ENCODE measurements at places on chromosomes 12 and 14.

DNA sequence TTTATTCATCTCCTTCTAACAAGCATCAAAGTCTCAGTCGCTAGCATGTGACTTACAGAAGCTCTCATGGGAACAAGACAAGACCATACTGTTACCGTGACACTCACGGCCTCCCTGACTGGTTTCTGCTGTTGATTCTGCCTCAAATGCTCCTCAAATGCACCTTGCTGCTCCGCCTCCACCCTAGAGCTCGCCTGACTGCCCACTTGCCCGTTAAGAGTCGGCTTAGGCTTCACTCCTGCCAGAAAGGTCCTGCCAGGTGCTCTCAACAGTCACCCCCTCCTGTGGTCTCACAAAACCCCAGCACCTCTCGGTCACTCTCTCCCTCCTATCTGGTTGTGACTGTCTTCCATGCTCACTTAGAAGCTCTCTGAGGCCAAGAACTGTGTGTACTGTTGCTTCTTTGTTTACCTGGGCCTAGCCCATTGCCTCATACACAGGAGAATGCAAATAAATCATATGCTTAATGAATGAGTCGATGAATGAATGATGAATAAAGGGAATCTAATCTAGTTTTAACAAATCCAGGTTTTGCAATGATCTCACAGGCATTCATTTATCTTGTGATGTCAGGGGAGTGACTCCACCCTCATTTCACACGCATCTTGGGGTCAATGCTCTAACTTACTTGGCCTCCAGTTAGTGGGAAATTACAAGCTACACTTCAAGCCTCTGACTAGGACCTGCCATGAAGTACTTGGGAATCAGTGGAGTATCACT, 41.3 kb downstream of the SSH1 start:
- DNase-seq: no peak

GRCh38 chr12:76074701-76075336, 9.7 kb downstream of the NAP1L1 start:
- no peak for DNase-seq

DNA sequence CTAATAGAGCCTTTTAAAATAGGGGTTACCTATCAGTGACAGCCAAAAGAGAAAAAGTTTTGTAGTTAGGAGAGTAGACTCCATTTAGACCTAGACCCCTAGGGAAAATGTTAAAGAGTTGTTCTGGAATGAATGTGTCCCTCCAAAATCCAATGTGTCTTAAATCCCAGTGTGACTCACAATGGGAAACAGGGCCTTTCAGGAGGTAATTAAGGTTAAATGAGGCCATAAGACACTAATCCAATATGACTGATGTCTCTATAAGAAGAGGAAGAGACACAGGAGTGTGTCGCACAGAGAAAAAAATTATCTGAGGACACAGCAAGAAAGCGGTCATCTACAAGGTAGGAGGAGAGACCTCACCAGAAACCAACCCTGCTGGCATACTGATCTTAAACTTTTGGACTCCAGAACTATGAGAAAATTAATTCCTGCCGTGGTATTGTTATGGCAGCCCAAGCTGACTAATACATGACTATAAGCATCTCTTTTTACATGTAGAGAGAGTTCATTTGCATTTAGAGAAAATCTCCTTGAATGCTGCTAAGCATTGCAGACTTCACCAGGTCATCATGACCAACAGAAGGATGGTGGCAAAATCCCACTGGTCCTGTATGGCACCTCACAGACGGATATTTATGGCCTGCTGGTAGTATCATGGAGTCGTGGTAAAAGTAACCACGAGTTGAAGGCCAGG, 259.6 kb upstream of the TMTC1 start:
- DNase-seq: no peak

DNA sequence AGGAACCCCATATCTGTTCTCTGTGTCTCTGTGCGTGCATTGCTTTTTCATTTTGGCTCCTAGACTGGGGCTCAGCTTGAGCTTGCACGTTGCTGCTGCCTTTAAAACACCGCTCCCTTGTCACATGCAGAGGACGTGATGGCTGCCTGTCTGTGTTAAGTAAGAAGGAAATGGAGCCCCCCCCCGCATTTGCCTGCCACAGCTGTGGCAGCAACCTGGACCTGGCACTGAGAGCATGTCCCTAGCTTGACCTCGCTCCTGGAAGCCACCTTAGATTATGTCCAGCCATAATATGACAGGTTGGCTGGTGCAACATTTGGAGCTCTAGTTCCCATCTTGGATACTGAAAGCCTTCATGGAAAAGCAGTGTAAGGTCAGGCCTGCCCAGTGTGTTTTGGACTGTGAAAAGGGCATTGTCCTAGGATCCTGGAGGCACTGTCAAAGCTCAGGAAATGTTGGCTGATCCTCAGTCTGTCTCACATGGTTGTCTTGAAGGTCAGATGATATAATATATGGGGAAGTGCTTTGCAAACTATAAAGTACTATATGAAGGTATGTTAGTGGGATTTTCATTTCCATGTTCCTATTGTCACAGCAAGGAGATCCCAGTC, 73.8 kb downstream of the PRKCH start:
- DNase-seq: peak; percentile 21

- no peak for DNase-seq
These were observed 24.7 kb upstream of the GLIPR1 start for GRCh38 chr12:75455839-75456238.

- DNase-seq: no peak
These were observed 293.9 kb upstream of the PRKD1 start for GRCh38 chr14:30221546-30221945.

GRCh38 chr14:81018684-81019083, 63.3 kb downstream of the TSHR start:
- DNase-seq: no peak

- no peak for DNase-seq
These were observed 2.4 kb downstream of the ETNK1 start for GRCh38 chr12:22627371-22627770.

DNA sequence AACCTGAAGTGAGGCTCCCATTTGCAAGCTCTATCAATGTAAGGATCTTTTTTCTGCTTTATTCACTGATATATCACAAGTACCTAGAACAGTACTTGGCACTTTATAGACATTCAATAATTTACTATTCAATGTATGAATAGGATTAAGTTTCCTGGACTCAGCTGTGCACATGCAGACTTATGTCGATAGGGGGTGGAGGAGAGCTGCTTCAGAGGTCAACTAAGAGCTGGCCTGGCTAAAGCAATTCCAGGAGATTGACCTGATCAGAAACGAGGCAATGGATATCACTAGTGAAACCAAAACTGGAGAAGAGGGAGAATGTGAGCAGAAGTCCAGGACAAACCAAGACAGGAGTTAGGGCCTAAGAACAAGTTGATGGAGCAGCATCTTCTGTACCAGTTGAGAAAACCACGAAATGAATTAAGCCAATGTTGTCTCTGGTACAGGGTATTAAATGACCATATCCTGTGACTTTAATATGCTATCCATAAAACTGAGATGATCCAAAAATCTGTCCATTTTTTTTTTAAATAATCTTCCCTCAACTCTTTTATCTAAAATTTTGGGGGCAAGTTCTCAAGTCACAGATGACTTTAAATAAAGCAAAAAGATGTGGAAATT, 169.2 kb downstream of the PIK3C2G start:
- no peak for DNase-seq

- no peak for DNase-seq
These were observed 117.0 kb downstream of the ST8SIA1 start for GRCh38 chr12:22217556-22217955.

GRCh38 chr12:45234139-45234865, 18.4 kb downstream of the ANO6 start:
- DNase-seq: no peak

GRCh38 chr14:87952307-87953094, 40.5 kb downstream of the GALC start:
- DNase-seq: no peak

- no peak for DNase-seq
These were observed 13.5 kb upstream of the ATG14 start for GRCh38 chr14:55425091-55425490.

DNA sequence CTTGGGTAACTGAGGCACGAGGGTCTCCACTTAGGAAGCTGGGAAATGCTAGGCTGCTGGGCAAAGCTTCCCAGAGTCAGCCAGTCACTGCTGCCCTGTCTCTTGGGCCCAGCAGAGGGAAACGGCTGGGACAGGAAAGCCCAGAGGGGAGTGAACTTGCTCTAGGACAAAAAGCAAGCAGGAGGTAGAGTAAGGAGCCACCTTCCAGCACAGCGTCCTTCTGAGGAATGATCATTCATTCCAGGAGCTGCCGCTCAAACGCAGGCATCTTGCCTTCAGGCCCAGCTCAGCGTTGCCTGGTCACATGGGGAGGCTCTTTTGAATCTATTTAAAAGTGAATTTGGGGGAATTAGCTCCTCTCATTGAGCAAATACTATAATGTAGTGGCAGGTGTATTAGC, 118.6 kb downstream of the CRACR2A start:
- DNase-seq: no peak

GRCh38 chr14:61486930-61487495, 165.6 kb downstream of the PRKCH start:
- DNase-seq: no peak

DNA sequence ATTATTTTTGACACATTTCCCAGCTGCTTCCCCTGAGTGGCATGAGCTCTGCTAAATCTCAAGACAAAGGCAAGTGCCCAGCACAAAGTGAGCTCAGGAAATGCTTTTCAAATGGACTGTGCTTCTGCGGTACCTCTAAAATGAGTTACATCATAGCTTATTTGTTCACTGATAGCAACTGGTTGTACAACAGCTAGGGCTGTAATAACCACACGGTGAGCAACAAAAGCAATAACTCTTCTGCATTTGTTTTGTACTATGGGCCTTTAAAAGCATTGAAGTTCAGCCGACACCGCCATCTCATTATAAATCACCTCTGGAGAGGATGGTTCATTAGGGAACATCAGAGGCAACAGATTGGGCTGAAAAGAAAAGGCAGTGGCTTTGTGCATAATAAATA, 475.0 kb downstream of the GLT1D1 start:
- DNase-seq: no peak

GRCh38 chr12:94048757-94049156, 99.6 kb upstream of the PLXNC1 start:
- DNase-seq: no peak

DNA sequence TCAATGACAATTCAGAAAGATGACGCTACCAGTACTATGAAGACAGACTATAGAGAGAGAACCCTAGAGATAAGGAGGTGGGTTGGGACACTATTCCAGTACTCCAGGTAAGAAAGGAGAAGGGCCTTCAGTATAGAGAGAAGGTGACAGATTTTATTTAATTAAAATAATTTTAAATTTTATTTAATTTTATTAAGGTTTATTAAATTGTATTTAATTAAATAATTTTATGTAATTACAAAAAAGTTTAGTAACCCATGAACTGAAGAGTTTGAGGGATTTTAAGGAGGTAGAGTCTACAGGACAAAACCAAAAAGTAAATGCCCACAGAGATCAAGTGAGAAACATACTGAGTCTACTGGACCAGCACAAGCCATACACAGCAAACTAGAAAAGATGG, 20.3 kb downstream of the TMED10 start:
- no peak for DNase-seq

- no peak for DNase-seq
These were observed 1.2 kb downstream of the ZNF410 start for GRCh38 chr14:73887694-73888459.

DNA sequence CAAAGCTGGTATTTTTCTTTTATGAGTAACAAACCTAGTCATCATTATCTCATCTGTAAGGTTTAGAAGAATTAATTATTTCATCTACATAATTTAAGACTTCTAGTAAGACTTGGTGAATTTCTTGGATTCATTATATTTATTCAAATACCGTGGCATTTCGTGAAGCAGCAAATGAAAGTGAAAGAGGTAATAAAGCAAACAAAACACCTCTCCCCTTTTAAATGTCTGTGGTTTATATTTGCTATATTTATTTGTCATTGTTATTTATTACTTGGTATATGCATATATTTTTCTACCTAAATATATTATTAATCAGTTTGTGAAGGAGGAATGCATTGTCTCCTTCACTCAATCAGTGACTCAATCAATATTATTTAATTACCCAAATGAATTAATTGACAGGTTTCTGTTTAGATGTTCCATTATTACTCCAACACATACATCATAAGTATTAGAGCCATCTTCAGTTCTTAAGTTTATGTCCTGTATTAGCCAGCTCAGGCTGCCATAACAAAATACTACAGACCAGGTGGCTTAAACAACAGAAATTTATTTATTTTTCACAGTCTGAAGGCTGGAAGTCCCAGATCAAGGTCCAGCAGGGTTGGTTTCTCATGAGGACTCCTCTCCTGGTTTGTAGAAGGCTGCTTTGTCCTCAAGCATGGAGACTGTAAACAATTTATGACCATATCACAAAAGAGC, 6.6 kb downstream of the CFAP54 start:
- DNase-seq: peak; percentile 34

DNA sequence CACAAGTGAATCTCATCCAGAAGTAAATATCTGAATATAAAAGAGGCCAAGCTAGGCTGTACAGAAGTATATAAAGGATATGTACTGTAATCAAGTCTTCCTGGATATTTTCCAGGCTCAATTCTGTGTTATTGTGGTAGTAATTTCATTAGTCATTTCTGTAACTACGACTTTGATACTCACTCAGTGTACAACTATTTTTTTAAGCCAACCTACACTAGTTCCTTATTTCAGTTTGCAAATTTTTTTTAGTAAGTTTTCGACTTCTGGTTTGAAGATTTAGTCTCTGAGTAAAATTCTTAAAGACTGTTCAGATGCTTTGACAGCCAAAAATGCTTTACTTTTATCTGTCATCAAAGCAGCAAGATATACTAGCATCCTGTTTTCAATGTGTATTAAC, 130.8 kb downstream of the CAPZA3 start:
- DNase-seq: no peak

- no peak for DNase-seq
These were observed 10.2 kb downstream of the FBXW8 start for GRCh38 chr12:116920939-116921338.

DNA sequence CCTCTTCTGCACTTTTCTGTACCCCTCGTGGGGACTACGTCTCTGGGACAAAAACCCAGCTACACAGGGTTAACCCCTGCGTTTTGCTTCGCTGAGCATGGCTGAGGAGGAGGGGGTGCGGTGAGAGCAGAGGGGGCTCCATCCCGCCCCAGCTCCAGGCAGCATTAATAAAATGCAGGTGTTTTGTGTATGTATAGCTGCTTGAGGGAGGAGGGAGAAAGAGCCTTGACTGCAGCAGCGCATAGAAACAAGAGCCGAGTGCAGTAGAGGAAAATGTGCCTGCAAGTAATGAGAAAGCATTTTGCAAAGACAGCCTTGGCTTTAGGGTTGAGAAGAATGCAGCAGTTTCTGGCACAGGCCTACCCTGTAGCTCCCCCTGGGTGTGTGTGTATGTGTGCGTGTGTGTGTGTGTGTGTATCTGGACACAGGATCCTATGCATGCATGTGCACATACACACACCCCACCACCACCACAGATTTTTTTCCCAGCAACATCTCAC, 103.9 kb downstream of the ZFP36L1 start:
- no peak for DNase-seq

- DNase-seq: no peak
These were observed 38.9 kb downstream of the TPCN1 start for GRCh38 chr12:113260127-113260526.

- no peak for DNase-seq
These were observed 6.5 kb downstream of the TMEM253 start for GRCh38 chr14:21107283-21107800.

Measured in T-cell (primary cell).